ENCODE measurements at places on chromosomes 12 and 14. TPM values are rescaled to one million over a fixed set of nuclear protein-coding genes. Genes with fewer than 3 reads are reported as not detected.

GRCh38 chr14:88838015-88838414 is 13.6 kb downstream of the TTC8 start:
- no peak for DNase-seq
- peaks cover 3% of the 10 kb centered on the region for H3K4me1 ChIP-seq
- no peak overlapping the region for H3K27ac ChIP-seq
- no peaks in the 10 kb centered on the region for H3K27me3 ChIP-seq
- H3K4me3 ChIP-seq = no peak overlapping the region

- H3K27ac ChIP-seq = no peak overlapping the region
- DNase-seq = no peak
- H3K4me3 ChIP-seq = no peak overlapping the region
- no peaks in the 10 kb centered on the region for H3K27me3 ChIP-seq
- no peaks in the 10 kb centered on the region for H3K4me1 ChIP-seq
- no peaks in the 10 kb centered on the region for H3K36me3 ChIP-seq
Observed at GRCh38 chr14:77794357-77794756, 5.6 kb upstream of the ADCK1 start.

DNA sequence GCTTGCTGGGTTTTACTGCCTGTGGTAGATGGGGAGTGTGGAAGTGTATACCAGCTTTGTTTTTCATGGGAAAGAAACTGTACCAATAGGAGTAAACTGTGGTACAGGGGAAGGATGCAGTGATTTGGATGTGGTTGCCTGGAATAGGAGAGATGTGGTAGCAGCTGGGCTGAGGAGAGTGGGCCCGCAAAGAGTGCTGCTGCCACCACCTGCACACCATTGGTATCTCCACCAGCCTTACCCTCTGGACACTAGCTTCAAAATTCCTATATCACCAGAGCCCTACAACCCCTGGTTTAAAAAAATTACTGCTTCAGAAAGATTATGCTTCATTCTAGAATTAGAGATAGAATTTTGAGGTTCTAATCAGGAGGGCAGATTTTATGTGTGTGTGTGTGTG is 53.6 kb downstream of the AKAP6 start:
- H3K4me1 ChIP-seq = no peaks in the 10 kb centered on the region
- no peak for DNase-seq
- no peaks in the 10 kb centered on the region for H3K36me3 ChIP-seq
- H3K27me3 ChIP-seq = no peaks in the 10 kb centered on the region
- H3K27ac ChIP-seq = no peak overlapping the region

DNA sequence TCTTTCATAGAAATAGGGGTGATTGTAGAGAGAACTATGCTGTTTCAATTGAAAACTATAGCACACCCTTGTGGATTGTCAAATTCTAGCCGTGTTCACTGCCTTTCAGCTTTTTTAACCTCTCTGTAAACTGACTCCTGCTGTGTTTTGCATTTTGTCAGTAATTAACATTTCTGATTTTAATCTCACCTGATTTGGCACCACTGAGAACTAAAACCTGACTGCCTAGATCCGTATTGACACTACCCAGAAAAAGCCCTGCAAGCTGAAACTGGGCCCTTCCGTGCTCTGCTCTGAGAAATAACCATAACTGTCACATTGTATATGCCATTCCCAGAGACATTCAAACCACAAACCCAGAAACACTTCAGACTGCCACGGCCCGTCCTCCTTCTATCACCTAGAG is 26.6 kb upstream of the ETV6 start:
- no peaks in the 10 kb centered on the region for H3K4me1 ChIP-seq
- H3K27ac ChIP-seq = peak overlapping the region; percentile 49
- no peaks in the 10 kb centered on the region for H3K27me3 ChIP-seq
- no peak for DNase-seq

DNA sequence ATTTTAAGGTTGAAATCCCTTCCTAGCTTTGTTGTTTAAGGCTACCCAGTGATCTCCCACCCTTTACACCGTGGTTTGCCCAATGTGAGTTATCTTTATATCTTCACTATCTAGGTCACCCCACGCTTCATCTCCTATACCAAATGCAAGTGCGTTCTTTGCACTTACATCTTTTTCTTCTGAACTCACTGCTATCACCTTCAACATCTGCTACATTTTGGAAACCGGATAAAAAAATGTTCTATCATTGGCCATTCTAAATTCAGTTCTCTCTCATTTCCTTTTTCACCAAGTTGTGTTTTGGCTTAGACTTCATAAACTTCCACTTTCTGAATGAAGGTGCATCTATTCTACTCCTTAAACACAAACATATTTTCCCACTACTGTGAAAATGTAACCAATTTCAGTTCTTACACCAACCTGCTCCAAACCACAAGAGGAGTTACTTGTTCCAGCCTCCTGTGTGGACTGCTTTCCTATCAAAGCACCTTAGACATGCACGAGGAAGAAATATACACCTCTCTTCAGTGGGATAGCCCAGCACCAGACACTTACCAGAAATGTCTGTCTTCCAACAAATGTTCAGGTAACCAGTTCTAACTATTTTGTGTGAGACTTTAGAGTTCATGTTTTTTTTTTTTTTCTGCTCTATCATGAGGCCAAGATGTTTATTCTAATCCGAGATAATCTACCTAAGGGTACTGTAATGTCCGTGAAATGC is 21.9 kb downstream of the CLEC9A start:
- DNase-seq = no peak
- H3K4me1 ChIP-seq = no peaks in the 10 kb centered on the region
- no peak overlapping the region for H3K27ac ChIP-seq
- H3K36me3 ChIP-seq = no peaks in the 10 kb centered on the region

- peaks cover 4% of the 10 kb centered on the region for H3K4me1 ChIP-seq
- no peak for DNase-seq
- no peak overlapping the region for H3K27ac ChIP-seq
- no peaks in the 10 kb centered on the region for H3K27me3 ChIP-seq
Observed at GRCh38 chr14:26121181-26121580, 476.7 kb downstream of the NOVA1 start.

GRCh38 chr12:121513464-121514183 is 67.2 kb downstream of the KDM2B start:
- no peak overlapping the region for H3K4me3 ChIP-seq
- H3K27ac ChIP-seq = no peak overlapping the region
- no peaks in the 10 kb centered on the region for H3K36me3 ChIP-seq
- H3K27me3 ChIP-seq = no peaks in the 10 kb centered on the region

The LRTM2 gene
- not detected for total RNA-seq

The NOS1 gene
- total RNA-seq = 8.3 TPM
